Kidney capillary endothelial cell (primary cell): ENCODE measurements at places on chromosomes 2 and 18.

DNA sequence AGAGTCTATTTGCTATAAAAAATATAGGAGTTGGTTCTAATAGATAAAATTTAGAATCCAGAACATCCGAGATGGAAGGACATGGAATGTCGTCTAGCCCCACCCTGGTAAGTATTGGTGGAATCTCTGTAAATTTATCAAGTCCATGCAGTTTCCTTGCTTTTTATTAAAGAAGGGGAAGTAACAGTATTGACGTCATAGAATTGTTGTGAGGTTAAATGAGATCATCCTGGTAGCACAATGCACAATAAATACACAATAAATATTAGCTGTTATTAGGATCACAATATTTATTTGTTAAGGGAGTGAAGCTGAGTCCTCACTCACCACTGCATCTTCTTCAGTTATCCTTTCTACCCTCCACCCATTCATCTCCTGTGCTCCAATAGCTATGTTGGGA is 16.7 kb upstream of the TMEM177 start:
- DNase-seq, result no peak

GRCh38 chr2:155665704-155666103 is 666.8 kb downstream of the NR4A2 start:
- DNase-seq, result no peak

- no peak for DNase-seq
These were observed 13.2 kb upstream of the SERTAD2 start for GRCh38 chr2:64666810-64667438.

DNA sequence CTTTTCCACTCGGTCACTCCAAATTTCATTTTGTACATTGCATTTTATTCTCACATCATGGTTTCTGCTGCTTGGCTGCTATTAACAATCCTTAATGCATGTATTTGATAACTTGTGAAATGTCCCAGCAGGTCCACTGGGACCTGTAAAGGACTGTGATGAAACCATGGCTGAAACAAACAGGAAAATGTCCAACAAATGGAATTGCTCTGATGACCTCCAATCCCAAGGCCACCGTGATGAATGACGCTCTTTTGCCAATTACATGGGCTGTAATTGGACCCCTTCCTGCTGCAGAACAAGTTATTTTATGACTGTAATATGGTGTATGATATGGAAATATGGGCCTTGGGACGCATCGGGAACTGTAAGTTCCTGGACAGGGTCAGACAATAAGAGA is 224.2 kb upstream of the CXCR4 start:
- DNase-seq, result no peak

DNA sequence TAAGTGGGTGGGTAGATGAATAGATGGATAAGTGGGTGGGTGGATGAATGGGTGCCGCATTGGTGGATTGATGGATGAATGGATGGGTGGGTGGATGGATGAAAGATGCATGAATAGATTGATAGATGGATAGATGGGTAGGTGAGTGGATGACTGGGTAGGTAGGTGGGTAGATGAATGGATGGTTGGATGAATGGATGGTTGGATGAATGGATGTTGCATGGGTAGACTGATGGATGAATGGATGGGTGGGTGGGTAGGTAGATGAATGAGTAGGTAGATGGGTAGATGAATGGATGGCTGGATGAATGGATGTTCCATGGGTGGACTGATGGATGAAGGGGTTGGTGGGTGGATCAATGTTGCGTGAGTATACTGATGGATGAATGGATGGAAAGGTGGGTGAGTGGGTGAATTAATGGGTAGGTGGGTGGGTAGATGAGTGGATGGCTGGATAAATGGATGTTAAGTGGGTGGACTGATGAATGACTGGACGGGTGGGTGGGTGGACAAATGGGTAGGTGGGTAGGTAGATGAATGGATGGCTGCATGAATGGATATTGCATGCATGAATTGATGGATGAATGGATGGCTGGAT is 30.5 kb downstream of the ANKMY1 start:
- no peak for DNase-seq

DNA sequence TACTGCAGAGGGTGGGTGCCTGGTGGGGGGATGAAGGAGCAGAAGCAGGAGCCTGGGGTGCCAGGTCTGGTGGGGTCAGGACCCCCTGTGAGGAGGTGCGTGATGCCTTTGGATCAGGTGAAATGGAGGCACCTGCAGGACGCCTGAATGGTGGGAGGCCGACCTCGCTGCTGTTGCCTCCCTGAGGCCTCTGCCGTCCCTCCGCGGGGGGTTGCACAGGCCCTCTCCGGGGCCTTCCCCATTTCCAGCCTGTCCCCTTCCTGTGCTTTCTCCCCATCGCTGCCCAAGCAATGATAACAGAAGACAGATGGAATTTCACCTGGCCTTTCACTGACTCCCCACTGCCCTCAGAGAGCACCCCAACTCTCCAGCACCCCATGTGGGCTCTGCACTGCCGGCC is 259.3 kb downstream of the ALPK2 start:
- DNase-seq, result no peak

- no peak for DNase-seq
These were observed 24.9 kb upstream of the PID1 start for GRCh38 chr2:229296016-229296415.

DNA sequence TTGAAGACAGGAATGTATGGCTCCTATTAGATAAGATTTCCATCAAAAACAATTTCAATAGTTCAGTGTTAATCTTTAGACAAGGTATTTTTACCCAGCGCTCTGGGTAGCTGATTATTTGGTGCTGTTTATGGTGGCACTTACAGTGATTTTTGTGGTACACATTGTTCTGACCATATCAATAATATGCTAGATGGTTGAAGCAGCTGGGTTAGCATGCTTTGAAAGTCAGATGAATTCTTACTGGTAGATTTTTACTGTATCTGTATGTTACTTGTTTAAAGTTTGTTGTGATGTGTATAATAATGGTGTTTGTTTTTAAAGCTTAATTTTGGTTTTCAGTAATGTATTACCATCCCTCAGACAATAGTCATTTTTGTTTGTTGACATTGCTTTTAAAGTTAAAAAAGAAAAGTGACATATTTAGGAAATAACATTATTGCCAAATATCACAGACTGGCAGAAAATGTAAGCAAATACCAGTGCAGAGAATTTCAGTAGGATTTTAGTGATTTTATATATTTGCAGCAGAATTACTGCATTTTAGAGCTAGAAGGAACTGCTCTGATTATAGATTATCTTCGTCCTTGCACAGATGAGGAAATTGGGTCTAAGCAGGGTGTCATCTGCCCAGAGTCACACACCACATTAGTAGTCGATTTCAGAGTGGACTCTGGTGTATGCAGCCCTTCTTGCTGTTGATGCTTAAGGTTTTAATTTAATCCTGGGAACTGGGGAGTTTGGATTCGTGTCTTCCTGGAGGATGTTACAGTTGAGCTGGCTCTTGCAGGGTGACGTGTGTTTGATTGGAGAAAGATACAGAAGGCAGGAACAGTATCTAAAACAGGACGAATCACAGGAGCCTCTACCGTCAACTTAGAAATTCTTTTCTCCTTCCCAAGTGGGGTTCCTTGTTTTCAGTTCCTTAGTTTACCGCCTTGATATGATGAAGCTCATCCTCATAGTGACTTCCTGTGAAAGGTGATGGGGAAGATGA is 6.6 kb downstream of the SOCS6 start:
- no peak for DNase-seq

DNA sequence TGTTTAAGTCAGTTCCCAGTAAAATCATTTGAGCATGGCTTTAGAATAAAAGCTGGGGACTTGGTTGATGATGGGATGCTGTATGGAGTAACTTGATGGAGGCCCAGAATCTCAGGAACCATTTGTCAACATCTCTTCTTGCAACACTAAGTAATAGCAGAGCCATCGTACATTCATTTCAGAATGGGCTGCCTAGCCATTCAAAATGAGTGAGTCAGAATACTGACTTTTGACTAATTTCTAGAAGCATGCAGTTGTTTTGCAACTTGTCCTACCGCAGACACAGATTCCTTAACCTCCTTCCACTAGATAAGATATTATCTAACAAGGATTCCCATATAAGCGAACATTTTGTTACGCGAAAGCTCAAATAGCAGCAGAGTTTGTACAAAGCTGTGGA is 229.5 kb downstream of the CNTNAP5 start:
- DNase-seq, result no peak

- DNase-seq, result no peak
These were observed 130.6 kb downstream of the NXPH2 start for GRCh38 chr2:138649571-138649970.
